Activated CD8-positive, alpha-beta T cell treated with anti-CD3 and anti-CD28 coated beads for 36 hours (primary cell): ENCODE measurements at places on chromosomes 1 and 21. TPM values are rescaled to one million over a fixed set of nuclear protein-coding genes. Genes with fewer than 3 reads are reported as not detected.

DCLRE1B gene
- 19.1 TPM for total RNA-seq

- DNase-seq, result peak; percentile 49
These were observed at the start of gene ADAMTSL4 for GRCh38 chr1:150548632-150549495. TSS of gene ADAMTSL4 (plus strand) at chr1:150549408. CDS start at chr1:150552289, 2,881 bp downstream.

DNA sequence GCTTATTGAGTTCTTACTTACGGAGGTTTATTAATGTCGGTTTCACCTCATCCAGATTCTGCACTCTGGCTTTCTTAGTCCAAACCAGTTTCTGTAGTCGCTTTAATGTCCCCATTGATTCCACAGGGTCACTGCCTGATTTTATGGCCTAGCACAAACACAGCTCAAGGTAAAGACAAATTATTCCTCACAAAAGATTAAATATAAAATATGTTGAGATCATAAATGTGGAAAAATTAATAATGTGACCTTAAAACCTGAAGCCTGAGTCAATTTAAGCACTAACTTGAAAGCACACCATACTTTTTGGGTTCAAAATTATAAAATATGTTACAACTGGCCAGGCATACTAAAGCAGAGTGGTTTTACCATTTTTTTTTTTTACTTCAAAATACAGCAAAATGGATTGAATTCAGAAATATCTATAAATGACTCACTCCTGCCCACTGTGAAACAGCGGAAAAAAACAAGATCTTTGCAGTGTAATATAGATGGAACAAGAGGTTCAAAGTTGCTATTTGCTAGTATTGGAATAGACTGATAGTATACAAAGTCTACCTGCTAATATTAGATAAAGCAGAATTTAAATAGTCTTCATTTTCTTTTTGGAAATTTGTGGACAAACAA, 37.6 kb upstream of the SAMSN1 start:
- DNase-seq, result peak; percentile 9

- DNase-seq, result no peak
These were observed 249.6 kb downstream of the PTPRC start for GRCh38 chr1:198888379-198888943.

GRCh38 chr1:26697431-26697977, 1.7 kb downstream of the ARID1A start:
- peak; percentile 40 for DNase-seq

DNA sequence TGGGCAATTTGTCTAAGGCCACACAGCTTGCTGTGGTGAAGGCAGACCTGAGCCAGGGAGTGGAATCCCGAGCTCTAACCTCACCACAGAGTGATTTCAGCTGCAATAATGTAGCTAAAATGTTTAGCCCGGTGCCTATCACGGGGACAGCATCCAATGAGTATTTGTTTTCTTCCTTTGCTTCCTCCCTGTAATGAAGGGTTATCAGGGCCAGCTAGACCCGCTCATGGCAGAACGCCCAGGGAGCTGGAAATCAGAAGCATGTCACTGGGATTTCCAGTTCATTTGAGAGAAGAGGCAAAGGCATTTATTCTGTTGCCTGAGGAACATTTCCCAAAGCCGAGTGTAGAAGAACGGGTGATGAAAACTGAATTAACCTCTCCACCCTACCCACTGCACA, 183.1 kb downstream of the ZSCAN20 start:
- DNase-seq, result no peak

DNA sequence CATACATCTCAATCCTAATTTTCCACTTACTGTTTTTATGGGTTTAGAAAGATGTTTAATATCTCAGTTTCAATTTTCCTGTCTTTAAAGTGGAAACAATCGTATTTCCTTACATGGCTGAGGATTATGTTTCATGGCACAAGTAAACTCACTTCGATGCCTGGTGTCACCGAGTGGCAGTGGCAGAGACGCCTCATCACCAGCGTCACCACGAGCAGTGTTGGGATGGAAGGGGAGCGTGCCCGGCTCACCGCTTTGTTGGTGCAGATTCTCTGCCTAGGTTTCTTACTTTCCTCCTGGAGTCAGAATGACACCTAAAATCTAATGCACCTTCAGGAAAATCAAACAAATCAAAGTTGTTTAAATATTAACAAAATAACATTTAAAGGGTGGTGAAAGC, 48.2 kb upstream of the DIP2A start:
- no peak for DNase-seq

CFHR5 gene
- not detected for total RNA-seq

DNA sequence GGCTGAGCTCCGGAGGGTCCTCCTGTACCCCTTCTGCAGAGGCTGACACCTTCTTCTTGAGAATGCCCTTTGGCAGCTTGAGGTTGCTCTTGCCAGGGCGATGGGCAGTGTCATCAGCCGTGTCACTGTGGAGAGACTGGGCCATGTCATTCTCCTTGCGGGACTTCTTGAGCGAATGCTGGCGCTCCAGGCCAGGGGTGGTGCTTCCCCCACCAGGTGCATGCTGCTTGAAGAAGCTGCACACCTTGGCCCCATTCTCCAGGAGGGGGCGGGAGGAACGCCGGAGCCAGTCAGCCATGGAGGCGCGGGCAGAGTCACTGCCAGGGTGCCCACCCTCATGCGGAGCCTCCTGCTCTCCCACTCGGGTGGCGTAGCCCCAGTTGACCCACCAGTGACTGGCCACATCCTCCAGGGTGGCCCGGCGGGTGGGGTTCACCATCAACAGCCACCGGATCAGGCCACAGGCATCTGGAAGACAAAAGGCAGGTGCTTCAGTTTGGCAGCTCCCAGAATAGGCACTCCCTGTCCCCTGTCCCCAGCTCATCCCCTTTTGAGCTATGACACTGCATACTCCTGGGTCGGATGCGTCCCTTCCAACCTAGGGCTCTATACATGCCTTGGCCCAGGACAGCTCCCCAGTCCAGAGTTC, 17.4 kb downstream of the NUAK2 start:
- DNase-seq, result no peak

- no peak for DNase-seq
These were observed 55.1 kb downstream of the ATP2B4 start for GRCh38 chr1:203681739-203682138.

SPOCD1 gene
- total RNA-seq, result not detected

DNA sequence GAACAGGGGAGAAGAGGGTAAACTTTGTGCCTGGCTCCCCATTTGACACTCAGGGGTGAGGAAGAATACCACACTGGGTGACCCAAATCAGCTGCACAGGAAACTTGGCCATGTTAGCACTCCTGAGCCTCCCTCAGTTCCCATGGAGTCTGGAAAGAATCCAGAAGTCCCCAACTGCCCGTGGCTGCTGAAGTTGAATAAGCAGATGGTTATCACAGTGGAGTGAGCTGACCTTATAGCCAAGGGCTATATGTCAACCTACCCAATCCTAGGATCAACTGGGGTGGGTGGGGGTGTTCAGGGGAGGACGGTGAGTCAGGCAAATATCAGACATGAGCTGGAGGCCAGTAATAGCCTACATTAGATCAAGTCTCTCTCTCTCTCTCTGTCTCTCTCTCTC, 20.4 kb downstream of the KCNH1 start:
- no peak for DNase-seq

GRCh38 chr21:43869486-43870325, 4.7 kb downstream of the AGPAT3 start:
- no peak for DNase-seq

GRCh38 chr1:82704393-82704792, 903.7 kb downstream of the ADGRL2 start:
- DNase-seq, result no peak

DNA sequence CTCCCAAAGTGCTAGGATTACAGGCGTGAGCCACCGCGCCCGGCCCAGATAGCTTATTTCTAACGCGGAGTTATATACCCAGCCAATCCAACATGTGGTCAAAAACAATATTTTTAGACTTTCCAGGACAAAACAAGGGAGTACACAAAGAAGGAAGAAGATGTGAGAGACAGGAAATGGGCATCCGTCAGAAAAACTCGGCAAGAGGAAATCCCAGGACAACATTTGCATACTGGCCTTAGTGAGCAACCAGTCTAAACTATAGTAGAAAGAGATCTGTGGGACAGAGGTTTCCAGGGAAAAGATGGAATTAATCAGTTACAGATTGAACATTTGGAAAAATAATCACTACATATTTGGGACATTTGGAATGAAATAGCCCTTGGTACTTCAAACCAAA, 11.4 kb downstream of the ARMH1 start:
- DNase-seq, result no peak

- DNase-seq, result no peak
These were observed 19.1 kb upstream of the LRRC3 start for GRCh38 chr21:44436111-44436611.

DNA sequence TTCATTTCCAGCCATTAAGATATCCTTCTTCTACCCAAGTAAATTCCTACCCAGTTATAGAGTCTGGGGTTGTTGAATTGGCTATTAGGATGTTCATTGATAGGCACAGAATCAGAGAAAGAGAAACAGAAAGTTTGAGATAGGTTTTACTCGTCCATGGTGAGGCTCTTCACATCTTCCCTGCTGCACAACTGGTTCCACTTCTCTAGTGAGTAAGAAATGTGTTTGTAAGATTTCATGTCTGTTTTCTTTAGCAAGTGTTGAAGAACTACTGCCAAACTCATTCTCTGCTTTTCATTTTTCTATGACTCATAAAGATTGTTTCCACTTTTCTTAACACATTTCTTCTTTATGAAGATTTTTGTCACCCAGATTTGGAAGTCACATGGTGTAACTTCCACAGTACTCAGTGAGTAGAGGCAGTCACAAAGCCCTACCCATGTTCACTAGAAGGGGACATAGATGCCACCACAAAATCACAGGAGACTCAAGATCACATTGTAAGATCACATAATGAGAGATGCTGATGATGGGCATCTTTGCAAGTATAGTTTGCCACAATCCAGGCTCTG, 152.3 kb downstream of the SNX7 start:
- no peak for DNase-seq

GRCh38 chr1:10635992-10636391, 160.5 kb downstream of the CASZ1 start:
- no peak for DNase-seq

AKT3 gene
- 34.6 TPM for total RNA-seq

DVL1 gene
- total RNA-seq, result 37.2 TPM

- no peak for DNase-seq
These were observed 251.1 kb upstream of the IRF2BP2 start for GRCh38 chr1:234861024-234861620.

DNA sequence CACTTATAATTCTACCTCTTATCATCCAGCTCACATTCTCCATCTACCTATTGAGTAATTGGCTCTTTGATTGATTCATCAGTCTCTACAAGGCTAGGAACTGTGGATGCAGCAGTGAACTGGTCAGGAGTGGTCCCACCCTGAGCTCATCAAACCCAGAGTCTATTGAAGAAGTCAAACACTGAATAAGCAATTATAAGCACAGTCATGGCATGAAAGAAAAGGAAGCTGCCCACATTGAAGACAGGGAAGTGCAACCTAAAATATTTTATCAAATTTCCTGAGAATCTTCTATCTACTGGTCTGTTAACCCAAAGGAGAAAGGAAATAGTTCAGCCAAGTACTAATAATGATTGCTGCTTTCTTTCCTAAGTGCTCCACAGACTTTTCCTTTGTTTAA, 35.7 kb downstream of the ACP6 start:
- DNase-seq, result no peak

BCL2L15 gene
- 0.61 TPM for total RNA-seq

DNA sequence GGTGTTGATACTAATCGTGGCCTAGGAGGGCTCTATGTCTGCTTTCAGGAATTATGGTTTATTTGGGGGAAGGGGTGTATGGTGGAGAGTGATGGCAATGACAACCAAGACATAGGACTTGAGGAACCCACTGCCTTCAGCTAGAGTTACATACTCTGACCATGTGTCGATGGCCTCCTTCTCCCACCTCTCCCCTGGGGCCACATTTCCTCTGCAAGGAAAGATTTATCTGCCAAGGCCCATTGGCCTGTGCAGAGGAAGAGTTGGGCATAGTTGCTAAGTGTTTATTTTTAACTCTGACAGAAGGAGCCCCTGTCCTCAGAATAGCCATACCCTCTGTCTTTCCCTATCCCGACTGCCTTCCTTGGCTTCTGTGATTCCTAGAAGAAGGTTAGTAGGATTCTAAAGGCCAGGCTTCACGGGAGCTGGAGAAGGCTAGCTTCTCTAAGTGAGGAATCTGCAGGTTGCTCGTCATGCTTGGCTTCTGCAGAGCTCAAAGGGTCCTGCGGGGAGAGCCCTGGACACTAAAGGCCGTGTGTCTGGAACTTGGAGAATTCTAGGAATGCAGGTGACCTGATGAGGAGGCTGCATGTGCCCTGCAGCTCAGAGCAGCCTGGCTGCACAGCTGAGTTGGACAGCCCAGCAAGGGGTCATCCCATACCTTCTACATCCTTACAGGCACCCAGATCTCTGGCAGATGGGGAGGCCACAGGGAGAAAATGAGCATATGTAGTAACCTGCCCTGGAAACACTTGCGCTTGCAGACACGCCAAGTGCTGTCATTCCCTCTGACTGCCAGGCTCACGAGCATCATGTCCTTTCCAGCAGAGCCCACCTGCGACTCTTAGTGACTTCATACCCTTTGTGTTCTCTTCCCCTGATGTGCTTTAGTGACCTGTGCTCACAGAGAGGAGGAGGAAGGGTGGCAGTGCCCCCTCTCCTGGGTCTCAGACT, 9.7 kb downstream of the MAPKAPK2 start:
- no peak for DNase-seq

GRCh38 chr1:208541225-208541855, 297.2 kb upstream of the PLXNA2 start:
- DNase-seq, result peak; percentile 7

TMEM82 gene
- total RNA-seq, result not detected

HES2 gene
- 0.29 TPM for total RNA-seq

TMCO1 gene
- 60.8 TPM for total RNA-seq

DNA sequence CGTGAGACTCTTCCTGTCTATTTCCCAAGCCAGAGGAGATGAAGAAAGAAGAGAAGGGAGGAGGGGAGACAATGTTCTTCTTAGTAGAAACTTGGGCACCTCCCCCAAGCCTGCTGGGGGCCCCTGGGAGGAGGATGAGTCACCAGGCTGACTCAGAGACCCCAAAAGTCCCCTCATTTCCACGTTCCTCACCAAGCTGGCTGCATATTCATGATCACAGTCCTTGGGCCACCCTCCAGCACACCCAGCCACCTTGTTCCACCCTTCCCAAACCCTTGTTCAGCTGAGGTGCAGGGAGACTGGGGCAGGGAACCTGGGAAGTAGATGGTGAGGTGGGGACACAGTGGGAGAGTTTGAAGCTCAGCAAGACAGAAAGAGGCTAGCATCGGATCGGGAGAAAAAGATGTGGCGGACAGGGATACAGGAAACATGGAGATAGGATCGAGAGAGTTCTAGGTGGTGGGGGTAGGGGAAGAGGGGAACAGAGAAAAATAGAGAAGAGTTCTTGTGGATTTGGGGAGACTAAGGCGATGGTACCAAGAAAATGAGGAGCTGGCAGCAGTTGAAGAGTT, 712 bp downstream of the RAB13 start:
- peak; percentile 83 for DNase-seq

CFH gene
- total RNA-seq, result 0.38 TPM
